CD4-positive, alpha-beta T cell treated with Interleukin-21 for 1 hour (primary cell): ENCODE measurements at places on chromosomes 1 and 21.
A peak's percentile ranks its signal among the peaks of the same experiment; 100 is the strongest.

DNA sequence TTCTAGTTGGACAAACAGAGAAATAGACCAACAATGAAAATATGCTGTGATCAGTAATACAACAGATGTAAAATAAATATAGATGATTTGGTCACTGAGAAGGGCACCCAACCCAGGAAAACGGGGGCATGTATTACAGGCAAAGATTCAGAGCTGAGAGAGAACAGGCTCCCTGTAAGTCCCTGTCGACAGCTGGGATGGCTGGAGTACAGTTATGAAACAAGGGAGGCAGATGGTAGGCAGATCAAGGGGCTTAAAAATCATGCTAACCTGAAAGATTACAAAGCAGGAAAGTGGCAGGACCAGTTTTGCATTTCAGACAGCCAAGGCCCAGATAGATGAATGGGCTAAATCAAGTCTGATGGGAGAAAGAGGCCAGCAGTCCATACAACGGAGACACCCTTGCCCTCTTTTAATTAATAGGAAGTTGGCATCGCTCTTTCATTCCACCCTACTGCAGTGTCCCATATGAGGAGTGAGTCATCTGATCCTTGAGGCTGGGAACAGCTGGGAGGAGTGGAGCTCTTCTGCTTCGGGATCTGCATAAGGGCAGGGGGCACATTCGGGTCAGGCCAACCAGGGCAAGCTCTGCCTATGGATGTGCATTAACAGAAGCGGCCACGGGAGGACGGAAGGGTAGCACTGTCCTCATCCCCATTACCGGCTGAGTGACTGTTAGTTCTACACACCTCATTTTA, 171.1 kb downstream of the DAB1 start:
- no peak for DNase-seq

- peak; percentile 6 for DNase-seq
These were observed 238.0 kb upstream of the TMEM51 start for GRCh38 chr1:14915356-14916054.

DNA sequence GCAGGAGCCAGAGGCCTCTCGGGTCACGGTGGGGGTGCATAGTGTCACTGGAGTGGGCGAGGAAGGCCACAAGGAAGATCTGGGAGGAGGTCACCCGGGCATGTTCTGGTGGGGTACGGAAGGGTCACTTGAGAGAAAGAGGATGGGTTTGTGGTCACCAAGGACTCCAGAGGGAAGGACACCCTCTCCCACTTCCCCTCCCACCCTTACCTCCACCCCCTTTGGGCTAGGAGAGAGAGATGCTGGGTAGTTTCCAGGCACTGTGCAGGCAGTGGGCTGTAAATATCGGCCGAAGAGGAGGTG, 703 bp downstream of the AMIGO1 start:
- no peak for DNase-seq

DNA sequence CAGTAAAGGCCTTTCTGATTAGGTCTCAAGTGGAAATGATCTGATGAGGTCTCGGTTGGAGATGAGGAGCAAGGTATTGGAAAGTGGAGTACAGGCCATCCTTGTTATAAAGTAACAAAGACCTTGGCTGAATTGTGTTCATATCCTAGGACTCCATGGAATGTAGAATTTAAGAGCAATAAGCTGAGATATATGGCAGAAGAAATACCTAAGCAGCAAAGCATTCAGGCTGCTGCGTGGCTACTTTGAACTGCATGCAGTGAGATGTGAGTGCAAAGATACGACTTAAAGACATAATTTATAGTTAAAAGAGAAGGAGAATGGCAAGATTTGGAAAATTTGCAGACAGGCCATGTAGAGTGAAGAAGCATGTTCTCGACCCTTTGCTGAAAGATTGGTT, 11.2 kb upstream of the XPR1 start:
- no peak for DNase-seq

DNA sequence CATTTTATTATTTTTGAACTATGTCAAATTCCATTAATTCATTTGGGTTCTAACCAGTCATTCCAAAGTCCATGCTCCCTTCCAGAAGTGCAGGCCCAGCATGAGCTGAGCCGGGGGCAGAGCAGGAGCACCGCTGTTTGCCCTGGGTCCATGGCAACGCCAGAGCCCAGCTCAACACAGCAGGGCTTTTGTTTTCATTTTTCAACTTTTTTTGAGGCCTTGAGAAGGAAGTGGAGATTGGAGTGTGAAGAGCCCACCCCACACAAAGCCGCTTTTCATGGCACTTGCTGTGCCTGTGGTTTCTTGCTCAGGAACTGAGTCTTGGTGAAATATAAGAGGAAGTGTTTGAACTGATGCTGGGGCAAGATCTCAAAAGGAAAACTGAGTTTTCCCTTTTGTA, 13.2 kb upstream of the PRMT2 start:
- DNase-seq: peak; percentile 75

GRCh38 chr1:56297208-56297607, 282.2 kb downstream of the PLPP3 start:
- DNase-seq: no peak

DNA sequence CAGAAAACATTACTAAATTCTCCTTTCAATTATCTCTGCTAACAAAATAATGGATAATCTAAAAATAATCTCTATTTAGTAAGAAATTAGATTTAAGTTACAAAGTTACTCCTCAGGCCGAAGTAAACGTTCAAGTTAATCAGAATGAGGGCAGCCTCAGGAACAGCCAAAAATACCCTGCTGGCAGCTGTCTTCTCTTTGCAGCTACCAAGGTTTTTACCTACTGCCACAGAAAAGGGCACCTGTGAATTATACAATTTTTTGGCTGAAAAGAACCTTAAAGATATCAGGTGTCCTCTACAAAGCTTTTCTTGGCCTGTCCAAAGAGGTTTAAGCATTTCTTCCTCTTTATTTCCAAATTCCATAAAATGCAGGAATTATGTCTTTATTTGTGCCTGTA, 84.4 kb downstream of the AKT3 start:
- no peak for DNase-seq

DNA sequence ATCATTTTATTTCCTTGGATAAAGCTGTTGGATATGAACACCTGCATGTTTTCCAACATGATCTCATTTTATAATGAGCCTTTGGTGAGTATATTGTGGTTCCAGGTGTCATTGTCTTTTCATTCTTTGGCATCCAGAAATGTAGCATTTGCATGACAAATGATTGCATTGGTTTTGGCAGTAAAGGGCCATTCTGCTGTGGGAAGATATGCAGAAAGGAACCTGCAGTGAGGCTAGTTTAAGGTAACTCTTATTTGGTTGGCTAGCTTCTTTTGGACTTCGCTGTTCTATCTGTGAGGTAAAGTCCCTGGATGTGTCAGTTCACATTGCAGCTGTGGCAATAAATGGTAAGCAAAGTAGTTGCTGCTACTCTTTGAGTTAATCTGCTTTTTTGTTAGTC, 343.0 kb downstream of the AMY1C start:
- no peak for DNase-seq

DNA sequence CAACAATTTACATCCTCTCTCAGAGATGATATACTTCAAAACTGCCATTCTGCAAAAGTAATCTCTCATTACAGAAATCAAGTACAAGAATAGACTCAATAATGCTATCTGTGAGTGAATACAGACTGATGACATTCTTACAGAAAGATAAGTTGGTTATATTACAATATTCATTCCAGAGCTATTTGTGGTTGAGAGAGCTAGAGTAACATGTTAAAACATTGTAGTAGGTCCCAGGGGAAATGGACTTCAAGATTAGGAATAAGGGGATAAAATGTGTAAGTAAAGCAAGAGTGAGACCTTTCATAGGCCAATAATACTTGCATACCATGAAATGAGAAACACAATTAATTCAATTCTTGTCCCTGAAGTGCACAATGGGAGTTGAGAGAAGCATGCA, 1.5 kb downstream of the F13B start:
- no peak for DNase-seq

DNA sequence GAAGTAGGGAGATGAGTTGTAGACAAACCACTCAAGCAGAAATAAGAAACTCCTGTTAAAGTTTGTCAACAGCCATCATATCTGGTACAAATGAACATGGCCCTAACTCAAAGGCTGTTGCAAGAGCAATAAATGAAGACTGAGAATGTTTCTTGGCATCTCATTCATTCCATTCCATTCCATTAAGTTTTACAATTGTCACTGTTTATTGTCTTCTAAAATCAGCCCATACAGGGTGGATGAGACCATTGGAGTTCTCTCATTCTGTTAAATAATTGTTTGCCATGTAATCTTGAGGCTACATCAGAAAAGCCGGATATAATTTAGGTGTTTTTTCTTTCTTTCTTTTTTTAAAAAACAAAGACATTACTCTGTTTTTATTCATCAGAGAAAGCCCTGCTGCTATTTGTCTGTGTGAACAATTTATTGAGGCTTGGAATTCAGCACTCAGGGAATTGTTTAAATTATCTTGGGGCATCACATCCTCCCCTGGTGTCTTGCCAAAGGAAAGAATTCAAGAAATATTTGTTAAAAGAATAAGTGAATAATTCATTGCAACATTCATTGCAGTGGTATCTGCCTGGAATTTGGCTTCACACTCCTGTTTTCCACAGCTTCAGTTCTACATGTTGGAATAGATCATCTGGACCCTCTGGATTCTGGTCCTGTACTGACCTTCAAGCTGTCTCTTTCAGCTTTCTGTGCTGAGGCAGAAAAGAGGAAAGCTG, 604.5 kb downstream of the PLPP3 start:
- DNase-seq: no peak
